ENCODE measurements at places on chromosomes 5 and 9.

DNA sequence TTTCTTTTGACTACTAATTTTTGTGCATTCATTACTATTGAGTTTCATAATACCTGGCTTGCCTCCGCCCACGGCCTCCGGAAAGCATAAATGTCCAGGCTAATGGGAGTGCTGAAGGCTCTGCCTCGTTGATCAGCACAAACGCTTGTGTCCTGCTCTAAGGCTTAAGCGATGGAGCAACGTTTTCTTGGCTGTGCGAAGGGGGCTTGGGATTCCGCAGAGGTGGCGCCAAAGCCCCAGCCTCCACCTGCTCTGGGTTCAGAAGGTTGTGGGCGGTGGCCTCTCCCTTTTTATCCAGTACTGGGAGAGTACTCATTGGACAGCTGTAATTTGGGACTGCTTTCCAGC, 19.7 kb downstream of the ANXA2R start:
- DNase-seq = no peak

GRCh38 chr5:139746691-139747582, 48.7 kb upstream of the PSD2 start:
- DNase-seq = no peak

DNA sequence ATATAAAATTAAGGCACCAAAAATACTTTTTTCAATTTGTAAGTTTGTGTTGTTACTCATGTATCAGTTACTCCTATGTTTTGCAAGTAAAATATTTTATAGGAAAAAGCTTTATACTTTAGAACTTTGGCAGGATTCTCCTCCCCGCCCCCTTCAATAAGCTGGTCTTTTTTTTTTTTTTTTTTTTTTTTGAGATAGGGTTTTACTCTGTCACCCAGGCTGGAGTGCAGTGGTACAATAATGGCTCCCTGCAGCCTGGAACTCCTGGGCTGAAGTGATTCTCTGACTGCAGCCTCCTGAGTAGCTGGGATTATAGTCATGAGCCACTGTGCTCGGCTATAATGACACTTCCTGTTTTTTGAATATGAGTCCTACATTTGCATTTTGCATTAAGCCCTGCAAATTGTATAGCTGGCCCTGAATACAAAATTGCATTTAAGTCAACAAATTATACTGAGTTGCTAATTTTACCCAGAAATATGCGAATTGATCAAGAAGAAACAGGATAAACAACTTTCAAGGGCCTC, 192.9 kb downstream of the PIK3R1 start:
- DNase-seq = no peak

- peak; percentile 67 for DNase-seq
Observed at GRCh38 chr5:10145923-10146401, 103.7 kb downstream of the ATPSCKMT start.

DNA sequence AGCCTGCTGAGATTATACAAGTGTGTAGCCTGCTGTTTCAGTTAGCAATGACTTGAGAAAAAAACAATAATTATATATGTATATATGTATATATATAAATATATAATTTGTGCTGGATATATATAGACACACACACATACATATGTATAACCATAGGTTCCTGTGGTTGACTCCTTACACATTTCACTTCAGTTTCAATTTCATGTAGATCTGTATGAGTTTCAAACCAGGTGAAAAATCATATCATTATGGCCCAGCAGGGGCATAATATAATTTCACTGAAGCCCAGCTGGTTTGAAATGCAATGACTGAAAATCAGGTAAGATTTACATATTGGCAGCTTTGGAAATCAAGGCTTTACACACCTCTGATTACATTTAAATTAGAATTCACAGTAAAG, 690.4 kb upstream of the CDH18 start:
- no peak for DNase-seq

- DNase-seq = no peak
Observed at GRCh38 chr5:145806923-145807322, 28.2 kb downstream of the PRELID2 start.

DNA sequence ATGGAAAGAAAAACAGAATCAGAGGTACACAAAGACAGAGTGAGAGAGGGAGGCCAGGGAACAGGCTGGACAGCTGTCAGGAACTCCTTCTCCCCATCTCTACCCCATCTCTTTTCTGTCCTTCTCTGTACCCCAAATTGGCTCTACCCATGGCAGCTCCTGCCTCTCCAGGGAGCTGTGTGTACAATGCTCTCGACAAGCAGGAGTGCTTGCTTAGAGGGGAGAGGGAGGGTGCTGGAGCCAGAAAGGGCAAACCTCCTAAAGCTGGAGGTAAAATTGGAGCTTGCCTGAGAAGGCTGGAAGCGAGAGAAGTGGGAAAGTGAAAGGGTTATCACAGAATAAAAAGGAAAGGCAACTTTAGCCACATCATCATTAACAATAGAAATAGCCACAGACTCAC, 6.4 kb downstream of the TPM2 start:
- no peak for DNase-seq

DNA sequence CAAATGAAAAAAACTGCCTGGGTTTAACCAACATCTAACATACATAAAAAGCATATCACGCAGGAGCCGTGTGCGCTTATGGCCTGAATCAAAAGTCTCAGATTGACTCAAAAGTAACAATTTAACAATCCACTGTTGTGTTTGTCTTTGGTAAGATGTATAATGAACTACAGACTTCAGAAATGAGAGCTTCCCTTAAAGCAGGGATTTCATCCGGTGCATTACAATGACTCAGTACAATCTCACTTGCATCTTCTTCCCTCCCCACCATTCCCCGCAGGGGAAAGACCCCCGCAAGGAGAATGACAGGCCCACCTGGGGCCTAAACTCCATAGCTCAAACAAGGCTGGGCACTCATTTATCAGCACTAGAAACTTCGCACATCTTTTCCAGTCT, 1.4 kb downstream of the ZFR start:
- DNase-seq = peak; percentile 43

DNA sequence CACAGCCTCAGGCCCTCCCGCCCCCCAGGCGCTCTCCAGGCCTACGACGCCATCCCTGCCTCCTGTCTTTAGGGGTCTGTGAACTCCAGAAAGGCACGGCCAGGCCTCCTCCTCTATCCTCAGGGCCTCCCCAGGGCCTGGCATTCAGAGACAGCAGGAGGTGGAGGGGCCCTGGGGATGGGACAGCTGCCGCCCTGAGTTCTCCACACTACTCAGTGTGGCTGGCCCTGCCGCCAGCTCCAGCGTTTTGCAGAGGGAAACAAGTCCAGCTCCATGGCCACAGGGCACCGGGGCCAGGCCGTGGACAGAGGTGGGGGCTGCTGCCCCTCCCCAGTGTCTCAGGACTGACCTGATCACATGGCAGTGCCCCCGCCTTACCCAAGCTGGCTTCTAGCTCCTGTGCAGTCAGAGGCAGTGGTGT, 16.4 kb downstream of the SH3GLB2 start:
- DNase-seq = no peak

DNA sequence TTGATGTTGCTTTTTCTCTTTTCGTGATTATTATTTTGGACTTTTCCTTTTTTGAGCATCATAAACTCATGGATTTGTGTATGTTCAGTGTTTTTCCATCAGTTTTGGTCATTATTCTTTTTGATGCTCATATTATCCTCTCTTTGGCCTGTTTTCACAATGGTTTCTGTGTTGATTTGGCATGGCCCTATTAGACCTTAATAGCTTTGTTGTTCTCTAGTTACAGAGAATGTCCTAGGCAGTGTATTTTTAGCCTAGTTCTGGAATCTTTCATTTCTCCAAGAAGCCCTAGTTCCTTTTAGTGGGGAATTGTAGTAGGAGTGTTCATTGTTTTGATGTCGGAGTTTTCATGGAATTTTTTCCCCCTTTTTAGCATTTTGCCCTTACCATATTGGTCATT, 41.3 kb upstream of the ROPN1L start:
- no peak for DNase-seq

DNA sequence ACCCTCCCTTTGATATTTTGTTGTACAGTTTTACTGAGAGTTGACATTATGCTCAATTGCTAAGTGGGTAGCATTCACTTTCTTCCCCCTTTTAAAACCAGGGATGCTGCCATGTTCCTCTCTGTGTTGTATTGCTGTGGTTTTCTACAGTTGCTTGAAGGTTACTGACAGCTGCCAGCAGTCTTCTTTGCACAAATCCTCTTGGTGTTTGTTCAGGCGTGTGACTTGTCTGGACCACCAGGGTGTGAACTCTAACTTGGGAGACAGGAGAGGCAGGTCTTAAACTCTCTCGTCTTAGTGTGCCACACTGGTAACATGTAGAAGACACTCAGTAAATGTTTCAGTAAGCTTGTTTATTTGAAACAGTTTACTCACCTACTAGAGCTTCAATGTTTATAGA, 25.1 kb downstream of the SLC44A1 start:
- DNase-seq = no peak

- peak; percentile 65 for DNase-seq
Observed at GRCh38 chr5:143582869-143583268, 179.4 kb upstream of the NR3C1 start.

GRCh38 chr5:133241179-133242092, 189.6 kb downstream of the HSPA4 start:
- DNase-seq = no peak

- no peak for DNase-seq
Observed at GRCh38 chr9:105073147-105073546, 145.2 kb upstream of the ABCA1 start.

- peak; percentile 65 for DNase-seq
Observed at GRCh38 chr9:130034570-130034969, 8.4 kb downstream of the FNBP1 start.

GRCh38 chr9:106753155-106753671, 109.8 kb upstream of the ZNF462 start:
- DNase-seq = no peak

- no peak for DNase-seq
Observed at GRCh38 chr5:57635146-57635777, 152.7 kb upstream of the ACTBL2 start.

- no peak for DNase-seq
Observed at GRCh38 chr9:125822902-125823301, 75.7 kb downstream of the PBX3 start.

GRCh38 chr5:151051931-151052608, 28.8 kb downstream of the TNIP1 start:
- no peak for DNase-seq

DNA sequence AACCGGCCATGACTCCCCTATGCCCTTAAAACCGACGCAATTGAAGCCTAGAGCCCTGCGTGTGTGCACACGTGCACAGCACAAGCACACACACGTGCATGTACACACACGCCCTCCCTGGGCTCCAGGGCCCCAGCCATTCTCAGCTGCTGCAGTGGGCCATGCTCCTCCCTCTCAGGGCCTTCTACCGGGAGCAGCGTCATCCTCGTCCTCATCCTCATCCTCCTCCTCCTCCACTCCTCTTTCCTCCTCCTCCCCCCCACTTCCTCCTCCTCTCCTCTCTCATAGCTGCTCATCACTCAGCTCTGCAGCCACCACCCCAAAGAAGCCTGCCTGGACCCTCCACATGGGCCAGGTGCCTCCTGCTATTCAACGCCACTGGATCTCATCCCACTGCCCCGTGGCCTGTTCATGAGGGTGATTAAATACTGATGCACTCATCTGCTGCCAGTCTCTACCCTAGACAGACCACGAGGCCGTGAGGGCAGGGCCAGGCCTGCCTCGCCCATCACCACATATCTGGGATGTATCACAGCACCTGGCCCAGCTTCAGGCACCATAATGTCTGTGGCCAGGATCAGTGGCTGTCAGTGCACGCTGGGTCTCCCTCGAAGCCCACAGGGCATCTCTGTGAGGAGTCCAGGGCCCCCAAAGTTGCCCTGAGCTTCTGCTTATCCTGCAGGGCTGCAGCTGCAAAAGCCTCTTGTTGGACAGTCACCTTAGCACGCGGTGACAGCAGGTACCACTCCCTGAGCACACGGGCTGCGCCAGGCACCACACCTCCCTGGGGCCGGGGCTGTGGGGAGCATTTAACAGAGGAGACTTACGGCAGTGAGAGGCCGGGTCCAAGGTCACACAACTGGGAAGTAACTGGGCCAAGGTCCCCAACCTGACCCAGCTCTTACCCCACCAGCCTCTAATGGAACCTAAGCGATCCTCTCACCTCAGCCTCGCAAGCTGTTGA, 9.8 kb downstream of the FAM78A start:
- DNase-seq = no peak

DNA sequence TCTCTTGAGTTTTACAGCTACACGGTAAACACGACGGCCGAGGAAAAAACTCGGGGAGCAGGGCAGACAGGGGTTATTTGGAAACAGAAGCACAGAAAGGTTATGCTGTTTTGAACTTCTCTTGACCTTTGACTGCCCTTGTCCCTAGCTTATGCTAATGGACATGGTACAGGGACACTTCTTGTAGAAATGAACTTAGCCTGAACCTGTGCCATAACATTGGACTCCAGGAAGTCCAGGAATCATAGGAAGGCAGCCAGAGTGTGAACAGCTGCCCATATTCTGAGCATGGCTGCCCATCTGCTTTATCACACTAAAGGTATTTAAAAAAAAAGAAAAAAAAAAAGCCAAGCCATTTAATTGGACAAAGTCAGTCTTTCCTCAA, 46.1 kb downstream of the NR6A1 start:
- DNase-seq = no peak

DNA sequence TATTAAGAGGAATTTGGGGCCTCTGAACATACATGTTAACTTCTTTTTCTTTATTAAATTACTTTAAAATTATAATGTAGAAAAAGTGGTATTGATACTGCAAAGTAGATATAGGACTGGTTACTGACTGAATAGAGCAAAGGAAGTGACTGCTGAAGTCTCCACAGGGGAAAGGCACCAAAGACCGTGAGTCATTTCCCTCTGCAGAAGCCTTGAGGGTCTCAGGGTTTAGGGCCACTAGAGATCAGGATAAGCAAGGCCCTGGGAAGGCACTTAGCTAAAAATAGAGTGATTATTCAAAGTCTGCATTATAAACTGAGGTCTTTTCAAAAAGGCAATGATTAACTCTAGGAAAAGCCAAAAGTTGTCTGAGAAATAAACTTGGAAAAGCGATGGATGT, 44.7 kb upstream of the ITGA1 start:
- DNase-seq = no peak

GRCh38 chr5:39100851-39101396, 26.7 kb upstream of the RICTOR start:
- DNase-seq = peak; percentile 97

DNA sequence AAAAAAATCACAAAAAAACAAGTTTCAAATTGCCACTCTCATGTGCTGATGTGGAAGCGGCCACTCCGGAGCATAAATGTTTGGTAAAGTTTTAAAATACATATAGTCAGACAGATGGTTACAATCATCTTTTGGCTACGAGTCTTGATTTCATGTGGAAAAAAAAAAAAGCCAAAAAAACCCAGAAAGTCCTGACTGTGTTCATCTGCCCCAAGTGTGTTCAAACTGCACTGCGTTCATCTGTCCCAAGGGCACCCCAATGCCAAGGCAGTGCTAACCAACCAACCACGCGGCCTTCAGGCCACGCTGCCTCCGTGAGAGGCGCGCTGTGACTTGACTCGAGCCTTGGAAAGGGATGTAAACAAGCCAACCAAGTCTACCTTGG, 127.1 kb downstream of the MYO10 start:
- no peak for DNase-seq

- peak; percentile 76 for DNase-seq
Observed at GRCh38 chr9:33620738-33621439, 96.8 kb downstream of the ANKRD18B start.

All from AG10803 (cell line).